ENCODE measurements at places on chromosomes 2 and 18. TPM values are rescaled to one million over a fixed set of nuclear protein-coding genes. Genes with fewer than 3 reads are reported as not detected.

RHOB gene
- total RNA-seq: 2.8 TPM

TTLL4 gene
- 38.3 TPM for total RNA-seq

GPR155 gene
- total RNA-seq: 9.9 TPM

SERPINB4 gene
- not detected for total RNA-seq

SPDYA gene
- total RNA-seq: 1.3 TPM

TBR1 gene
- 0.05 TPM for total RNA-seq

GBX2 gene
- total RNA-seq: not detected

TMEM37 gene
- total RNA-seq: not detected

AQP12B gene
- total RNA-seq: not detected

ELOA2 gene
- not detected for total RNA-seq

TUBA4B gene
- not detected for total RNA-seq

HSPE1 gene
- 145 TPM for total RNA-seq

UPP2 gene
- not detected for total RNA-seq

All from T-helper 2 cell treated with Interferon-gamma antibody and Interleukin-4, amounts not matched to agents 100 ng/mL and 5 ng/mL, for 36 hours (primary cell).